Hematopoietic multipotent progenitor cell treated with erythropoietin and hydrocortisone succinate and interleukin-3 and kit ligand, for 6 days (in vitro differentiated cells): ENCODE measurements at places on chromosomes 7 and 10.

GRCh38 chr7:112421666-112422486 is 28.4 kb upstream of the IFRD1 start:
- DNase-seq, result peak; percentile 65

- DNase-seq, result no peak
Observed at GRCh38 chr7:77222065-77222464, 22.4 kb upstream of the FGL2 start.

DNA sequence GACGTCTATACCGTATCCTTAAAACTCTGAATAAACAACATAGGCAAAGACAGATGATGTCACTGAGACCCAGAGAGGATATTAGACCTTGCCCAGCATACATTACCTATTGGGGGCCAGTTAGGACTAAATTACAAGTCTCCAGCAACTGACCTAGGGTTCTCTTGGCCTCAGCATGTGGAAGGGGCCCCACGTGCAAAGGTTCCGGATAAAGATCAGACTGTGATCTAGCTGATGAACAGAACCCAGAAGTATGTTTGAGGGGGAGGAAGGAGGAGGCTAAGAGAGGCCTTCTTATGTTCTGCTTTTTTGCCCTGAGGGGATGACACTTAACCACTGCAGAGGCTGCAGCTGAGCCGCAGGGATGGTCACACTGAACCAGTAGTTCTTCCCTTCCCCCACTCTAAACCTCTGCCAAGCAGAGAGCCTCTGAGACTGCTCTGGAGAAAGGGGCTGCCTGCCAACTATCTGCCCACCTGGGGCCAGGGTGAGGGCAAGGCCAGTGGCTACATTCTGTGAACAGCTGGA is 24.0 kb upstream of the KMT2C start:
- peak; percentile 89 for DNase-seq

GRCh38 chr10:22570733-22571430 is 143.5 kb downstream of the PIP4K2A start:
- DNase-seq, result no peak

DNA sequence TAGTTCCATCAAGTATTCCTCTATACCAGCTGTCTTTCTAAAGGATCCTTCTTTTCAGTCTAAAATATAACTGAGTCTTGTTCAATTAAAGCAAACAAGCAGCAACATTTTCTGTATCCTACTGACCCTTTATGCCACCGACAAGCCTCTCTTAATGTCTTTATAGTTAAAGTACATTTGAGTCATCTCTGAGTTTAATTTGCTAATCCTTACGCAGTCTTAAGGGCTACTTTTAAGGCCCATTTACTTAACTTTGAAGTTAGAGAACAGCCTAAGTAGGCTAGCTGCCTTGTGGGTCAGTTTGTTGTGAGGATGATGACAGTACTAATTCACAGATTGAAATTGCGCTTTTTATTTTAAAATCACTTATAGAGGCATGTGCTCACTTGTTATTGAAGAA is 265.5 kb upstream of the FERD3L start:
- DNase-seq, result no peak

DNA sequence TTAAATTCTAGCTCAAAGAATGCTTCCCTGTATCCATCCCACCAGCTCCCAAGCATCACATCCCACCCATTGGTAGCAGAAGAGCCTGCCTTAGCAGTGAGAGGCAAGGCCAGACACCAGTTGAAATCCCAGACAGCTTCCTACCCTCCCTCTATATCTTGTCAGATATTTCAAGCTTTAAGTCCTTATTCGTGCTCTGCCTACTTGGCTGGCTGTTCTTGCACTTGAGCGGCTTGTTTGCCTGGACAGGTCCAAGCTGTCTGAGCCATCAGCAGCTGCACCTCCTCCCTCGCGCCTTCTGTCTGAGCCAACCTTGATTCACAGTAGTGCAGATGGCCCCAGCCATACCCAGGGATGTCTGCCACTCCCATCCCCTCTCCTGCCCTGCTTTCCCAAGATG is 16.4 kb downstream of the LRRC4 start:
- no peak for DNase-seq

- DNase-seq, result no peak
Observed at GRCh38 chr10:120949609-120950031, 98.5 kb downstream of the WDR11 start.

DNA sequence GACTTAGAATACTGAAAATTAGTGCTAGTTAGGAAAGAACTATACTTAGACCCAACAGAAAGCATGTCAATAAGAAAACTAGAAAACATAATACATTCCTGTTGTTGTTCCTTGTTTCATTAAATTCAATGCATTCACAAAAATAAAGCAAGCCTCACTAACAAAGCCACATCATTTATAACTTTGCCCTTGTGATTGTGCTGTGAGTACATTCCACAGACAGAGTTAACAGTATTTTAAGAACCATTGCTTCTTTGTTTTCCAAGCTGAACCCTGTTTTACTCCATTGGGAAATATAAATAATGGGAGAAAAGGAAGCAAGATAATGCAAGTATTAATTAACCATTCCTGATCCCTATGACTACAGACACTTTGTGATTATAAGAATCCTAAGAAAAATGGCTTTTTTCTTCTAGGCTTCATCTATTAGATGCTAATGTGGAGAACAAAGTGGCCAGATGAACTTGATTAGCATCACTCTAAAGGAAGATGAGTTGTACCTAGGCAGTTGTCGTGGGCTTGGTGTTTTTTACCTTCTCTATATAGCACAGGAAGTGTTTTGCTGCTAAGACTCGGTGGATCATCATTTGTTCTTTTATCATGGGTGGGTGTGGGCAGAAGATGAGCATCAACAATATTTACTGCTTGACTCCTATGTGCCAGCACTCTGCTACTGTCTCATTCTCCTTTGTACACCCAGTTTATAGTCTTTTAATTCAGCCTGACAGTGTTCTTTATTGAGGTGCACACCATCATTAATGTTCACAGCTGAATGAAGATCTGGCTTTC is 34.2 kb upstream of the ZNRF2 start:
- DNase-seq, result no peak

DNA sequence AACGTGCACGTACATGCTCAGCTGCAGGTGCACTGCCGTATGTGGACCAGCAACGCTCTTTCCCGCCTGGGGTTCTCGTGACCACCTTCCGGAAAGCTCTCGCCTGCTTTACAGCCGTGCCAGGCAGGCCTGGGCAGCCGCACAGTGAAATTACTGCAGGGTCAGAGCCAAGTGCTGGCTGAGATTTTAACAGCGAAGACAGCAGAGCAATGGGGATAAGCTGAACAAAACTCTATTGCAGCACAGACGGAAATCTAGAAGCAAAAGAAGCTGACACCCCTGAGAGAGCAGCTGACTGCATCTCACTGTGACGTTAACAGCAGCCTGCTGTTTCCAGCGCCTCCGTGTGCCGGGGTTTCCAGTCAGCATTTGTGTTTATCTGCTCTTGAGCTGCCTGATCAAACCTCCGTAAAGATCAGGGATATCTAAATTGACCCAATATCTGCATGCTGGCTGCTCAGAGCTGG is 179.0 kb downstream of the DIP2C start:
- DNase-seq, result no peak

GRCh38 chr7:31028006-31028405 is 24.1 kb upstream of the ADCYAP1R1 start:
- DNase-seq, result no peak

- DNase-seq, result no peak
Observed at GRCh38 chr7:116075351-116076145, 45.0 kb upstream of the TFEC start.

DNA sequence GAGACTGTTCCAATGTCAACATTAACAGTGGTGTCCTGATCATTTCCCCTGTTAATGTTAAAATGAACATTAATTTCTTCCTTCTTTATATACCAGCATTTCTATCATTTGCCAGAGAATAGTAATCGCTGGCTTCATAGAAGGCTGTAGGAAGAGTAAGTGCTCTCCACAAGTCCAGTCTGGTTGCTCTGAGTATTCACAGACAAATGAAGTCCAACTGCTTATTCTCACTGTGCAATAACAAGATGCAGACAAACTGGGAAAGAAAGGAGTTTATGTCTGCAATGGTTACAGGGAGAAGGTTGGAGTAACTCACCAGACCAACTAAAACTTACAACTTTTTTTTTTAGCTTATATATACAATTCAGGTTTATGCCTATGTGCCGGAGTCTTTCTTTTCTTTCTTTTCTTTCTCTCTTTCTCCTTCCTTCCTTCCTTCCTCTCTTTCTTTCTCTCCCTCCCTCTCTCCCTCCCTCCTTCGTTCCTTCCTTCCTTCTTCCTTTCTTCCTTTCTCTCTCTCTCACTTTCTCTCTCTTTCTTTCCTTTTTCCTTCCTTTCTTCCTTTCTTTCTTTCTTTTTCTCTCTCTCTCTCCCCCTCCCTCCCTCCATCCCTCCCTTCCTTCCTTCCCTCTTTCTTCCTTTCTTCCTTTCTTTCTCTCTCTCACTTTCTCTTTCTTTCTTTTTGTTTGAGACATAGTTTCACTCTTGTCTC is 19.1 kb downstream of the CDC14C start:
- no peak for DNase-seq

GRCh38 chr10:30151581-30152389 is 92.4 kb upstream of the JCAD start:
- peak; percentile 98 for DNase-seq

- peak; percentile 77 for DNase-seq
Observed at GRCh38 chr7:134513169-134513752, 14.1 kb upstream of the AKR1B10 start.

DNA sequence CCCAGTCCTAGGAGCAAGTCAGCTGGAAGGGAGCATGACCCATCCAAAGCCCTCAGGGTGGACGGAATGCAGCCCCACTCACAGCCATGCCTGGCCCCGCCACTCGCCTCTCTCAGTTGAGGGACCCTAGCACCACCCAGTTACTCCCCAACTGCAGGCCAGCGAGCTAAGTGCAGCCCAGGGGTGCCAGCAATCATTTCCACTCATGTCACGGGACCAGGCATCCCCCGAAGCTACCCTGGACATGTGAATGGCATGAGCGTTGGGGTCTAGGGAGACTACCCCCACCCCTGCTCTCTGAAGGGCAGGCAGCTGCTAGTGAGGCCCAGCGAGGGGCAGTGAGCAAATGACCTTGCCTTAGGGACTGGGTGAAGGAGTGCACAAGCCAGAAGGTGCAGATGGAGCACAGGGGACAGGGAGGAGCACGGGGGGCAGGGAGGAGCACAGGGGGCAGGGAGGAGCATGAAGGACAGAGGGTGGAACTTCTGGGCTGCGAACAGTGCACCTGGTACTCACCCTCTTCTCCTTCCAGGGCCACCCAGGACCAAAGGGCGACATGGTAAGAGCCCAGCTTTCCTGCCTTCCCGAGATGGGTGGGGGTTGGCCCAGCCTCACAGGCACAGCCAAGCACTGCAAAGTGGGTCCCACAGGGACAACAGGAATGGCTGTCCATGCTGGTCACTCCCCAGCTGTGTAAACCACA is 87.3 kb downstream of the COL13A1 start:
- DNase-seq, result no peak

DNA sequence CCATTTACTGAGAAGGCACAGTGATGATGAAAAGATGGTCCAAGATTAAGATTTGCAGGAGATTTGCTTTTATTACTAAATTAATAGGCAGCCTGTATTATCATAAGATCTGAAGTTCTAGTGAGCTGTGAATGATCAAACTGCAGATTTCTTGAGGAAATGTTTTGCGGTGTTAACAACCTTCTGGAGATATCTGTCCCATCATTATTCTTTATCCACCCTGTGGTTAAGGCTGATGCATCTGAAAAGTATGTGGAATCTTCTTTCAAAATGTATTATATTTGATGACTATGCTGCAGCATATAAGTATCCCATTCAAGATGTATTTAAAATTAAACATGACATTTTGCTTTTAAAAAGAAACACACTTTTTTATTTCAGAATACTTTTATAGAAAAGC is 150.3 kb downstream of the POLR1F start:
- DNase-seq, result no peak

- DNase-seq, result peak; percentile 91
Observed at GRCh38 chr10:102927311-102928010, 9.4 kb downstream of the CNNM2 start.

DNA sequence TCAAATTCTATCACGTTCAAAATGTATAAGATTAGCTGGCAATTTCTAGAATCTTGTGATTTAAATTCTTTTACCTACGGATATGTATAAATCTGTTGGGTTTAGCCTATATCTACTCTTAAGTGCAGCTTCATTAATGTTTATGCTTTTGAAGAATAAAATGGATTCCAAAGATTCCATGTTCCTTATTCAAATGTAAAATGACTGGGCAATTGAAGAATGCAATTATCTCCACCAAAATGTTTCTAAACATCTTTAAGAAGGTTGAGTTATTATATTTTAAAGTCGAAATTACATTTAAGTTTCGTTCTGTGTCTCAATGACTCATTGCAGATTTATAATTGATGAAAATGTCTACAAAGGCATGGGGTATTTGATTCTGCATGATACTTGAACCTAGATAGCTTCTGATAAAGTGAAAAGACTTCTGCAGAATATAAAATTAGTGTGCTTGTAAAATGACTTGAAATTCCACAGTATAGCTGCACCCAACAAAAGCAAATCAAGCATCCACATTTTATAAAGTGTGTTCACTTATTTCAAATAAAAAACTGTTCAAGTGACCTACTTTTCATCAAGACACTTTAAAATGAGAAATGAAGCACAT is 697.0 kb upstream of the PCDH15 start:
- no peak for DNase-seq

DNA sequence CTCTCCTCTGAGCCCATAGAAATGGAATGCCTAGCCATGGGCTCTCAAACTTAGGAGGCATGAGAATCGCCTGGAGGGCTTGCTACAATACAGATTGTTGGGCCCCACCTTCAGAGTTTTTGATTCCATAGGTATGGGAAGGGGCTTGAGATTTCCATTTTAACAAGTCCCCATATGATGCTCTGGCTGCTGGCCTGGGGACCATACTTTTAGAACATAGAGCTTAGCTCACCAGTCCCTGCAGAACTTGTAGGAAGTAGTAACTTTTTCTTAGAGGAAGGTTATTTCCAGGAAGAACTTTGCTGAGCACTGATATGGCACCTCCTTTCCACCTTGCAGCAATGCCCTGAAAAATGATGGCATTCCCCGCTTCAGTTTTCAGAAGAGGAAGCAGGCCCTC is 177.0 kb upstream of the ZMIZ1 start:
- no peak for DNase-seq

GRCh38 chr7:136496551-136496950 is 371.9 kb upstream of the CHRM2 start:
- no peak for DNase-seq

DNA sequence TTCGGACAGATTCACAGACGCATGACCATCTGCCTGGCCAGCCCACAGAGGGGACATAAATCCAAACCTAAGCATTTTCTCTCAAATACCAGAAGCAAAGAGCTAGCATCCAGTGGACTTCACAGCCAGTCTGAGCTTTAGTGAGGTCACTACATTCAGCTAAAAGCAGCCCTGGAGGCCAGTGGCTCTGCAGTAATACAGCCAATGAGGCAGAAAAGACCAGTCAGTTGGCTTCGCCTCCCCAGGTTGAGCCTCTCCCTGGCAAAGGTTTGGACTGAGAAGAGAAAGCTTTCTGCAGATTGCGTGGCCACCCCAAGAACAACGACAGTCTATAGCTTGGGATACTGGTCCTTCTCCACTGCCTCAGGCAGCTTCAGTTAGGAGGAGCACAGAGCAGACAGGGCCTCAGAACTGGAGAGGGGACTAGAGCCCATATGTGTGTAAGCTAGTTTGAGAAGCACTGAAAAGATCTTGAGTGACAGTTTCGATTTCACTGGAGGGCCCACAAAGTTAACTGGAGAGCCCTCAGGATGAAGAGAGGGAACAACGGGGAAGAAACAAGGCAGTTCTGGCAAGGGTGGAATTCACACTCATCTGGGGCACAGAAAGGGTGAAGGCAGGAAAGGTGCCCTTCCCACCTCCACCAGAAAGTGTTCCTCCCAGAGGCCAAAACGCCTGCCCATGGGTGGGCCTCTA is 3.8 kb downstream of the WDR91 start:
- no peak for DNase-seq
